Natural killer cell treated with Interleukin-12 subunit alpha and Interleukin-12 subunit beta and Interleukin-15 and Interleukin-18, amount 100 ng/mL, for 72 hours (primary cell): ENCODE measurements at places on chromosomes 4 and X. TPM values are rescaled to one million over a fixed set of nuclear protein-coding genes. Genes with fewer than 3 reads are reported as not detected.

- DNase-seq = no peak
Measured at GRCh38 chr4:119227690-119228089, 15.2 kb downstream of the USP53 start.

DNA sequence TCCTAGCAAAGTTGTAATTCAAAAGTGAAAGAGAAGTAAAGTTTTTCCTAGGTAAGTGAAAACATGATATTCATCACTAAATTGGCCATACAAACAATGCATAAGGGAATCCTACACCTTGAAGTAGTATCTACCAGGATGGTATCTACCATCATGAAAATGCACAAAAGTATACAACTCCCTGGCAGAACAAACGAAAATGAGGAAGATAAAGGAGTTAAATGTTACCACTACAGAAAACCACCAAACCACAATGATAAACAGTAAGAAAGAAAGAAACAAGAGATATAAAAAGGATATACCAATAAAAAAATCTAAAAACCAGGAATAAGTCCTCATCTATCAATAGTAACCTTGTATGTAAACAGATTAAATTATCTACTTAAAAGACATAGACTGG lies 26.9 kb downstream of the GK2 start:
- DNase-seq = no peak

DNA sequence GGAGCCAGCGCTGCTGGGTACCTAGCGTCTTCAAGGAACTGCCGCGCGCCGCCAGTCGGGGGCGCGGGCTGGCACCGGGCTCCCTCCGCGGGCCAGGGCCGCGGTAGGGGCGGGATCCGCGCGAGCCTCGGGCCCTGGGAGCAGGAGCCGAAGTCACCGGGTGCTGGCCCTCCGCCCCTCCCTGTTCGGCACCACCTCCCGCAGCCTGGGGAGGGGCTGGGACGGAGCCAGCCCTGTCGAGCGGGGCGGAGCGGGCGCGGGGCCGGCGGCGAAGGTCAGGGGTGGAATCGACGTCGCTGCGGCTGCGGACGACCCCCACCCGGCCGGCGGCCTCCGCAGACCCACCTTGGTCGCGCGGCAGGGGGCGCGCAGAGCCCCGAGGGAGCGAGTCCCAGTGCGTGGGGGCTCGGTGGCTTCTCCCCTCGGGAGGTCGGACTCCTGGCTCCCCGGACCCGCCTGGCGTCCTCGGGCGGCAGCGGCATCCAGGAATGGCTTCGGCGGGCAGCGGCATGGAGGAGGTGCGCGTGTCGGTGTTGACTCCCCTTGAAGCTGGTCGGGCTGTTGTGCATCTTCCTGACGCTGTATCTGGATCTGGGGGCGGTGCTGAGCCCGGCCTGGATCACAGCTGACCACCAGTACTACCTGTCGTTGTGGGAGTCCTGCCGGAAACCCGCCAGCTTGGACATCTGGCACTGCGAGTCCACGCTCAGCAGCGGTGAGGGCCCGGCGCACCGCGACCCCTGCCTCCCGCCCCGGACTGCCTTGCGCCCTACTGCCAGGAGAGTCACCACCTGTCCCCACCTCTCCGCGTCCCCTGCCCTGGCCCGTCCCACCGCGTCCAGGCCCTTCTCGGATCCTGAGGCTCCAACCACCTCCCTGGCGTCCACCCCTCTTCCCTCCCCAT lies 50.5 kb upstream of the FAM47C start:
- no peak for DNase-seq

- DNase-seq = no peak
Measured at GRCh38 chr4:7124689-7125442, 57.0 kb upstream of the GRPEL1 start.

- no peak for DNase-seq
Measured at GRCh38 chr4:18021470-18021719, 160 bp downstream of the LCORL start.

DNA sequence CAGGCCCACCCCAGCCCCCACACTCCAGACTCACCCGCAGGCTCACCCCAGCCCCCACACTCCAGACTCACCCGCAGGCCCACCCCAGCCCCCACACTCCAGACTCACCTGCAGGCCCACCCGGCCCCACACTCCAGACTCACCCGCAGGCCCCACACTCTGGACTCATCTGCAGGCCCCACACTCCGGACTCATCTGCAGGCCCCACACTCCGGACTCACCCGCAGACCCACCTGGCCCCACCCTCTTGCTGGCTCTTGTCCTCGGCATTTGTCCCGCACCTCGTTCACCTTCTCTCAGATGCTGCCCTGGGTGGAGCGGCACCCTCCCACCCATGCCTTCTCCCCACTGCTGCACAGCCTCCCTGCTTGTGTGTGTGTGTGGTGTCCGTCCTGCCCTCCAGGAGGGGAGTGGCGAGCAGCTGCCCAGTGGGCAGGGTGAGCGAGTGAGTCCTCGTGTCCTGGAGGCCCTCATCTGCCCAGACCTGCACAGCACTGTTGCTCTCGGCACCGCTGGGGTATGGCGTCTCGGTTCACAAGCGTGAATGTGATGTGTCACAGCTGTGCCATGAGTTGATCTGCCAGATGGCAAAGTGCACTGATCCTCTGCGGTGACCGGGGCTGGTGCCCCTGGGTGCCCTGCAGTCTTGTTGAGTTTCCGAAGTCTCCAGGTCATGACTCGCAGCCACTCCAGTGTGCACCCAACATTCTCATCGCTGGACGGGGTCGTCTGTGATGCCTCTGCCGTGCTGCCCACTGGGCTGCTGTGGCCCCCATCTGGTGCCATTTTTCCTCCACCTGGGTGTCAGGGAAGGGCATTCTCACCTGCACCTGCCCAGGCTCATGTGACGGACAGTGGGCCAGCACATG lies 27.7 kb downstream of the MAEA start:
- no peak for DNase-seq

- DNase-seq = no peak
Measured at GRCh38 chr4:71268166-71268565, 70.7 kb upstream of the SLC4A4 start.

DNA sequence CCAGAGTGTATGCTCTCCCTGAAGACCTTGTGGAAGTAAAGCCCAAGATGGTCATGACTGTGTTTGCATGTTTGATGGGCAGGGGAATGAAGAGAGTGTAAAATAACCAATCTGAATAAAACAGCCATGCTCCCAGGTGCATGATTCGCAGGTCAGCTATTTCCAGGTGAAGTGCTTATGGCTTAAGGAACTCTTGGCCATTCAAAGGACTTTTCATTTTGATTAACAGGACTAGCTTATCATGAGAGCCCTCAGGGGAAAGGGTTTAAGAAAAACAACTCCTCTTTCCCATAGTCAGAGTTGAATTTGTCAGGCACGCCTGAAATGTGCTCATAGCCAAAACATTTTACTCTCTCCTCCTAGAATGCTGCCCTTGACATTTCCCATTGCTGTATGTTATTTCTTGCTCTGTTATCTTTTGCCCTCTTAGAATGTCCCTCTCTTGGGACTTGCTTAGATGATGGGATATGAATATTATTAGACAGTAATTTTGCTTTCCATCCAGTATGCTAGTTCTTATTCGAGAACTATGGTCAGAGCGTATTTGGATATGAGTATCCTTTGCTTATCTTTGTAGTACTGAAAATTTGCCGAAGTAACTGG lies 88.6 kb downstream of the PLS3 start:
- no peak for DNase-seq

- DNase-seq = no peak
Measured at GRCh38 chrX:45068569-45068968, 132.1 kb downstream of the DIPK2B start.

DNA sequence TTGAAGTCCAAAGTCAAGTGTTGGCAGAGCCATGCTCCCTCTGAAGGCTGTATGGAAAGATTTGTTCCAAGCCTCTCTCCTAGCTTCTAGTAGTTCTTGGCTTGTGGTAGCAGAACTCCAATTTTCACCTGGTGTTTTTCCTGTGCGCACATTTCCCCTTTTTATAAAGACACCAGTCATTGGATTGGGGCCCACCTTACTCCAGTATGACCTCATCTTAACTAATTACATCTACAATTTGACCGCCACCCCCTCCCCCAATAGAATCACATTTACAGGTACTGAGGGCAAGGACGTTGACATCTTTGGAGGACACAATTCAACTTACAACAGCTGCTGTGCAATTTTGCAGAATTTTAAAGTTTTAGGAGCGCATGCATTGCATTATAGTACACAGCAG lies 16.8 kb downstream of the RAB39B start:
- no peak for DNase-seq

DNA sequence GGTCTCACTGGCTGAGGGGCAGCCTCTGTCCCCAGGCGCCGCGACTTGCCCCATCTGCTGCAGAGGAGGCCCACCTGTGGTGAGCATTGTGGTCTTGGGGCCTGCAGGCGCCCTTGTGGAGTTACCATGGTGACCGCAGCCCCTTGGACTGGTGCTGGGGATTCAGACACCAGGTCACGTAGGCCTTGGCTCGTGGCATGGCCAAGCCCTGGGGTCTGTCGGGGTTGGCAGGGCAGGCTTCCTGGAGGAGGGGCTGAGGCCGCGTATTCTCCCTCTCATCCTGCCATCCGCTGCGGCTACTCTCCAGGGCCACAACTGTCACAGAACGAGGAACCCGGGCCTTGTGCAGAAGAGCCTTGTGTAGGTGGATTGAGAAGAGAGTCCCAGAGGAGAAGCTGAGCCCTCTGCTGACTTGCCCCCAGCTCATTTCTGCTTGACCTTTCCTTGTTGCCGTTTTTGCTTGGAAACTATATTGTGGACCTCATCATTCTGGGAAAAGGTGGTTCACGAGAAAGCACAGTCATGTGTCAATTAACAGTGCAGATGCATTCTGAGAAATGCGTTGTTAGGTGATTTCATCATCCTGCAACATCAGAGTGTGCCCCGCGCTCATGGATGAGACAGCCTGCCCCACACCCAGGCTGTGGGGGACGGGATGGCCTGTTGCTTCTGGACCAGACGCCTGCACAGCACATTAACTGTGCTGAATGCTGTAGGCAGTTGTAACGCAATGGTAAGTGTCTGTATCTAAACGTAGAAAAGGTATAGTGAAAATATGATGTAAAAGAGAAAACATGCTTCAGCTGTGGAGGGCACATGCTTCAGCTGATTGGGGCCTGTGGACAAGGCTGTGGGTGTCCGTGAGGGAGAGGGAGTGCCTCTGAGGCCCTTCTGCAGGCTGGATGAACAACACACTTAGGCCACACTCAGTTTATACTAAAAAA lies 38.5 kb downstream of the TRMT44 start:
- DNase-seq = no peak

Gene CDS1
- not detected for total RNA-seq

Gene TCEAL5
- total RNA-seq = not detected

Gene CCDC160
- 0.21 TPM for total RNA-seq

Gene SPACA5
- not detected for total RNA-seq

Gene MCF2
- total RNA-seq = 1.6 TPM

Gene PCDH7
- total RNA-seq = not detected

Gene MORF4L2
- 176 TPM for total RNA-seq

Gene INTS6L
- 20.9 TPM for total RNA-seq

Gene XAGE1B
- not detected for total RNA-seq
